ENCODE measurements at places on chromosomes 6 and 20.

DNA sequence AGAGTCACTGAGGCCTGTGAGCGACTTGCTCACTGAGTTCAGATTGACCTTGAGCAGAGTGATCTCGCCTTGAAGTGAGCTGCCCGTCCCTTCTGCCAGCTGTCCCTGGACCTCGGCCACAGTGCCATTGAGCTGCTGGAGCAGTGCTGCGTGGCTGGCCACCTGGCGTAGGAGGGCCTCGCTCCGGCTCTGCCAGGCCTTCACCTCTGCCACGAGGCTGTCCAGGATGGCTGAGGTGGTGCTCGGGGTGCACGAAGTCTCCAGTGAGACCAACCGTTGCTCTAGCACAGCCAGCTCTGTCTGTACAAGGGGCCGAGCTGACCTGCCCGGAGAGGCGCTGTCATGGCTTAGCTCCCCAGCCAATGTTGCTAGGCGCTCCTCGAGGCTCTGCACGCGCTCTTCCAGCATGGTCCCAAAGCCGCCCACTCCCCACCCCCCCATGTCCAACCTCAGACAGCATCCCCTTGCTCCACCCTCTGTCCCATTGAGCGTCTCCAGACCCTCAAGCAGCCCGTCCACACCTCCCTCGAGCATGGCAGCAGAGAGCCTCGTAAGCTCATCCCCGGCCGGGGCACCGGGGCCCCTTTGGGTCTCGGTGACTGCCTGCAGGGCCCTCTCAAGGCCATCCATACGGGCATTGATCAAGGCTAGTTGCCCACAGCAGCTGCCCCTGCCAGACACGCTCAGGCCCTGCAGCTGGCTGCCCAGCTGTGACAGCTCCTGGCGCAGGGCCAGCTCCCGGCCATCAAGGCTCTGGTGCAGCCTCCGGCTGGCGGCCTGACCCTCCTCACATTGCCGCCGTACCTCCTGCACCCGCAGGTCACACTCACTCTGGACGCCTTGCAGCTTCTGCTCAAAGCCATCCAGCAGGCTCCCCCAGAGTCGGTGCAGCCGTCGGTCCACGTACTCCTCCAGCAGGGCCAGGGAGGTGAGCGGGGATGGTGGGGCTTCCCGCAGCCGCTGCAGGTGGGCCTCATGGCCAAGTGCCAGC, 4.6 kb downstream of the EMILIN3 start:
- DNase-seq: no peak

DNA sequence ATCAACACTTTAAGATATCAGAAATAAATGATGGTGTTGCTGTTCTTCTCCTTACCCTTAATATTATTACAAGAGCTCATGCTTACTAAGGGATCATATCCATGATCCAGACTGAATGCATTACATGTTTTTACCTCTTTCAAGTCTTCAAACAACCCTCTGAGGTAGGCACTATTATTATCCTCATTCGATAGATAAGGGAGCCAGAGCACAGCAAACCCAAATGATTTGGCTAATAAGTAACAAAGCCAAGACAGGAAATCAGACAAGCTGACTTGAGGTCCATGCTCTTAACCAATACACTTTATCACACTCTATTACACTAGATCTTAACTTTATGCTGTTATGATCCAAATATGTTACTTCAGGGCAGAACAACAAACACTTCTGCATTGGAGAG, 145.9 kb downstream of the RALGAPA2 start:
- no peak for DNase-seq

DNA sequence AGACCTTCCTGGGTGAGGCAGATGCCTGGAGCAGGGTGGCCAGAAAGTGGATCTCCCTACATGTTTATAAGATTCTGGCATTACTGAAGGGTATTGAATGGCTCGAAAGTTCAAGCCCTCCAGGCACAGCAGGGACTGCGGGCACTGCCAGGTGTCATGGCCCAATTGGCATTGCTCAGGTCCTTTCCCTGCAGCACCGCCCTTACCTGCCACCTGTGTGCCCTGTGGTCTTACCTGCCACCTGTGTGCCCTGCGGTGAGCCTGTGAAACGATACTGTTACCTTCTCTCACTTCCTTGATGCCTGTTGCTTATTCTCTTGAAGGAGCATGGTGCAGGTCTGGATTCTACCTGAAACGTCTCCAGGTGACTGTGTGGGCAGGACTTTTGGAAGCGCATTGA, 32.2 kb downstream of the SMOC2 start:
- no peak for DNase-seq

- DNase-seq: no peak
These were observed 932.1 kb downstream of the EYS start for GRCh38 chr6:64774881-64775280.

- DNase-seq: no peak
These were observed 202.7 kb downstream of the CLIC5 start for GRCh38 chr6:45812922-45813321.

DNA sequence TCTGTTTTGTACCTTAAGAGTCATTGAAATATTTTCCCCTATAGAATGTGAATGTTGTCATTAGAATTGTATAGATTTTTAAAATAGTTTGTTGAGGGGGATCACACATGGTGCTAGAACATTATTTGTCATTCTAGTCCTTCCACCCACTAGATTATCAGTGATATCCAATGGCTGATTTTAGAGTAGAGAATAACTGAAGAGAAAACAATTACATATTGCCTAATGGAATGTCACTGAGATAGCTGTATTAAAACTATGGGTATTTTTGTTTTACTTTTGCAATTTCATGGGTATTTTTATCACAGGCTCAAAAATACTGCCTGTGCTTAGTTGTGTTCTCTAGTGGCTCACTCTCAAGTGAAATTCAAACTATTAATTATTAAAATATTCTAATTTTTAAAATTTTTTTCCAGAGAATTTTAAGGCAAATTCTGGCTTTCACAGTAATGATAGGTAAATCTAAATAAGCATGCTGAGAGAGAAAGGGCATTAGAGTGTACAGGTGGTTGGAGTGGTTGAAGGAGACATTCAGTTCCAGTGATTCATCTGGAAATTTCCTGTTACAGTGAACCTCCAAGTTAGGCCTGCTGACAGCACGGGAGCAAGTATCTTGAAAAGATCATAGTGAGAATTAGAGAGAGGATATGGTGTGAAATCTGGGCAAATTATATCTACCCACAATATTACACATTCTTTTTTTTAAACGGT, 399.6 kb downstream of the NKAIN2 start:
- no peak for DNase-seq

GRCh38 chr6:111956098-111956497, 82.8 kb upstream of the FYN start:
- DNase-seq: no peak

DNA sequence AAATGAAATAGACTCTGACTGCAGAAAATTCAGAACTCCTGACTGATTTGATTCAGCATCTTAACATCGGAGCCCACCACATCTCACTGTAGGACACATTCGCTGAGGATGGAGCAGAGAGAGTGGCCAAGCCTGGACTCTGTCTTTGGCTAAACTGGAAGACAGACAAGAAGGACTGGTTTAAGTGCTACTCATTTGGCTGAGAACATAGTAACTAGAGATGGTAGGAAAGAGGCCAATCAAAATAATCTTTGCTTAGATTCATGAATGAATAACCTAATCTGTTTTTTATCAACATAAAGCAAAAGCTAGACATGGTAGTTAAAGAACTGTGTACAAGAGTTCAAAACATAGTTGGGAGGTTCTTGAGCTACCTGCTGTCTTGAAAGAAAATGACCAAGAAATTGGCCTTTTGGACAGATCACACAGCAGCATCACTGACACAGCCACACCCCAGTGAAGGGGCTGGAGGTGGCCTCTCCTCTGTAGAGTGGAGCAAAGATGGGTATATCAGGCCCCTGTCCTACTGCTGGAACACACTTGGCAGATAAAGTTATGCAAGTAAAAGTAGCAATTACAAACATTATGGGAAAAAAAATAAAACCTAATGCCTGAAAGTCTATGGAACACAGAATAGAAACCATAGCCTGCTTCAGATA, 87.1 kb upstream of the NT5E start:
- no peak for DNase-seq

DNA sequence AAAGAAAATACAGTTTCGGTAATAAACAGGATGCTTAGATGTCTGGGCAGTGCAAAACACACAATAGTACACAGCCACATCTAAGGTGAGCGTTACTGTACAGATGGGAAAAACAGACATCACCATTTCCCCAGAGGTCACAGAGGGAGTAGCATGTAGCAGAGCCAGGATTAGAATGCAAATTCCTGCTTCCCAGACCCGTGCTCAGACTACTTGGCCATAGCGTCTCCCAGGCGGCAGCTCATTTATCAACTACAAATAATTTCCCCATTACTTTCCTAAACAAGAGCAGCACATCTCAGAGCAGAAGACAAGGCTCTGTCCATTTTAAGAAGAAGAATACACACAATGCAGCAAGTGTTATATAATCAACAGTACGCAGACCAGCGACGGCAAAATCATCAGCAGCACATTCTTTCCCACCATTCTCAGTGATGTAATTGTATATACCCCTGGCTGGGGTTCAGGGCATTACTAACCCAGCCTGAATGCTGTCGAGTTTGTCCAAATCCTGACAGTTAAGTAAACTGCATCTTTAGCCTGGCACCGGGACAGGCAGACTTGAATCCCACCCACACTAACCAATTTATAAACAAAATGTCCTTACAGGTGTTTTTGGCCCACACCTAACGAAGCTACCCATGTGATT, 61.9 kb downstream of the CNKSR3 start:
- DNase-seq: no peak

- no peak for DNase-seq
These were observed 37.1 kb upstream of the YWHAB start for GRCh38 chr20:44848254-44849015.

- DNase-seq: no peak
These were observed 179.2 kb downstream of the TMEM242 start for GRCh38 chr6:157143890-157144798.

GRCh38 chr6:11847515-11848345, 69.1 kb upstream of the ADTRP start:
- no peak for DNase-seq

GRCh38 chr6:141981190-141981589, 151.5 kb upstream of the GJE1 start:
- DNase-seq: no peak

DNA sequence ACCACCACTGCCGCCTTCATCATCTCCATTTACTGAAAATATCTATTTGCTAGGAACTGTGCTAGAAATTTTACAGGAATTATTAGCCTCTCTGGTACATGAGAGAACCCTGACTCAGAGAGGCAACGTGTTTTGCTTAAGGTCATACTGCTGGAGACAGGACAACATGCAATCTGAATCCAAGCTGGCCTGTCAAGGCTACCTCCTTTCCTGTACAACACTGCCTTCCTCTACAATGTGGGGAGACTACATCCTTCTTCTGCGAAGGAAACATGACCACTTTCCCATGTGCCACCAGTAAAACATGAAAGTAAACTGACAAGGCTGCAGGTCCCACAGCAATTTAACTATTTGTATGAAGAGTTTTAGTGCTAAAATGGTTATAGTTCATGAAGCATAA, 200.9 kb downstream of the BACH2 start:
- DNase-seq: no peak

GRCh38 chr20:48190757-48191156, 405.5 kb upstream of the SULF2 start:
- DNase-seq: no peak

DNA sequence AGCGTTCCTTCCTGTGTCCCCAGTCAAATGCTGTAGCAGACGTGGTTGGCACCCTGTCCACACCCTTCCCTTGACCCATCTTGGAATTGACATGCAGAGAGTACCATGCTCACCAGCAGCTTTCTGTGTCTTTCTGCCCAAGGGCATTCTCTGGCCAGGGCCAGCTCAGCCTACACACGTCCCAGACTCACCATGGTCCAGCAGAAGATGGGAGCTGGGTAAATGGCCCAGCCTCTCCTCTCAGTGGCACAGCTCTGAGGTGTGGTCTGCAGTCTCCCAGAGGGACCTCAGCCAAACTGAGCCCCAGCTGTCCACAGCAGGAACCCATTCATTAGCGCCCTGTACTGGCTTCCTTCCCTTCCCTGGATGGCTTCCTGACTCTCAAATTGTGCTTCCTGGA, 31.1 kb upstream of the BLCAP start:
- no peak for DNase-seq

- DNase-seq: no peak
These were observed 63.9 kb upstream of the MCHR2 start for GRCh38 chr6:100057941-100058340.

GRCh38 chr6:75208298-75209183, 2.7 kb upstream of the COL12A1 start:
- DNase-seq: peak; percentile 84

DNA sequence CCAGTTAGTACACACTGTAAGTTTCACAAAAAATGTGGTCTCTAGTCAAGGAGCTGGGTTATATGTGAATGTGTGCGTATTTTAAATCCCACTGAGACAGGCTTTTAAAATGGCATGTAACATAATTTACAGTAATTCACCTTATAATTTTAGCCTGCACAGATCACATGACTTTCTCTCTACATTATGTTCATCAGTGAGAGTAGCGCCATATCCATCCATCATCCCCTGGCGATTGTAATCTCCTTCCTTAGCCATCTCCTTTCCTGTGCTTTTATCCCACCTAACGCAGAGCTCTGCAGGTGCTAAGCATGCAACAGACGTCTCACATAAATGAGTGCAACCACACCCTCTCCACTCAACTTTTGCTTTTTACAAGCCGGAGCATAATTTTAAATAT, 210.8 kb downstream of the TBC1D7 start:
- no peak for DNase-seq

DNA sequence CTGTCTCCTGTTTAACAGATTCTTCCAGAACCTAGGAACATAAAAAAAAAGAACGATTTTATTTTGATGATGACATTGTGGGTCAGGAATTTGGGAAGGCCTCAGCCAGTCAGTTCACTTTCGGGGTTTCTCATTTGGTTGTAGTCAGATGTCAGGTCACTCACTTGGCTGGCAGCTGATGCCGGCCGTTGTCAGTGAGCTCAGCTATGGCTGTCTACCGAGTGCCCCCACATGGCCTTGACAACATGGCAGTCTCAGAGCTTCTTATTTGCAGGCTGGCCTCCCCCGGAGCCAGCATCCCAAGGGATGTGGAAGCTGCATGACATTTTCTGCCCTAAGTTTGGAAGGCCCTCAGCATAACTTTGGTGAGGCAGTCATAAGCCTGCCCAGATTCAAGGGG, 11.5 kb downstream of the RNF217 start:
- no peak for DNase-seq

DNA sequence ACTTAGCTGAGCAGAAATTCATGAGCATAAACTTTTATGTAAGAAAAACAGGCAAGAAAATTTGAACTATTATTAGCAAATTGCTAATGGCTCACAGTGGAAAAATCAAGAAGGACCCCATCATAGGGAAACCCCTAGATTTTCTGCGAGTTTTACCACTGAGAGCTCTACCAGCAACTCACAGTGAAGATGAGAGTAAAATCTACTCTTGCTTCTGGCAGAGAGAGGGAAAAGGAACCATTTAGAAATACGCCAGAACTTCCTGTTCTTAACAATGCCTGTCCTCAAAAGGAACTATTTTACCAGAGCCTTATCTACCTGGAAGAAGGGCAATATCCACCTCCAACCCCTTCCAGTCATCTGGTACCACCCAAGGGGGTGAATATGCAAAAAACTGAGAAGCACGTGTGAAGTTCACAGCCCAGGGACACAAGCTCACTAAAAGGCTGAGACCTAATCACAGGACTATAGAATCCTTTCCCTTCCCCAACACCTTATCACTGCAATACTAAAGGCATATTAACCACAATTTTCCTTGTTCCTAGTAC, 34.4 kb upstream of the ASF1A start:
- DNase-seq: peak; percentile 13
